ENCODE measurements at places on chromosomes 4 and X.
A peak's percentile ranks its signal among the peaks of the same experiment; 100 is the strongest.

DNA sequence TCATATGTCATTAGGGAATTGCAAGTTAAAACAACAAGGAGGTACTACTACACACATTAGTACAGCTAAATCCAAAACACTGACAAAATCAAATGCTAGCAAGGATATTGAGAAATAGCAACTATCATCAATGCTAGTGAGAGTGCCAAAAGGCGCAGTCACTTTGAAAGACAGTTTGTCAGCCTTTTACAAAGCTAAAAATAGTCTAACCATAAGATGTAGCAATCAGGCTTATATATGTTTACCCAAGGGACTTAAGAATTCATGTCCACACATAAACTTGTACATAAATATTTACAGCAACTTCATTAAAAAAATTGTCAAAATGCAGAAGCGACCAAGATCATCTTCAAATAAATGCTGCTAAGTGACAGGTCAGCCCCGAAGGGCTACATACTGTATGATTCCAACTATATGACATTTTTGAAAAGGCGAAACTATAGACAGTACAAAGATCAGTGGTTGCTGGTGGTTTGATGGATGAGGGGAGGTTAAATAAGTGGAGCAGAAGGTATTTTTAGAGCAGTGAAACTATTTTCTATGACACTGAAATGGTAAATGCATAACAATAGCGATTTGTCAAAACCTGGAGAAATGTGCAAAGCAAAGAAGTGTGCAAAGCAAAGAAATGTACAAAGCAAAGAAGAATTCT is 704.8 kb downstream of the ARAP2 start:
- no peak for DNase-seq

GRCh38 chr4:166039822-166040221 is 166.8 kb downstream of the TLL1 start:
- no peak for DNase-seq

- DNase-seq: no peak
Measured at GRCh38 chr4:147550626-147551246, 66.5 kb upstream of the TMEM184C start.

DNA sequence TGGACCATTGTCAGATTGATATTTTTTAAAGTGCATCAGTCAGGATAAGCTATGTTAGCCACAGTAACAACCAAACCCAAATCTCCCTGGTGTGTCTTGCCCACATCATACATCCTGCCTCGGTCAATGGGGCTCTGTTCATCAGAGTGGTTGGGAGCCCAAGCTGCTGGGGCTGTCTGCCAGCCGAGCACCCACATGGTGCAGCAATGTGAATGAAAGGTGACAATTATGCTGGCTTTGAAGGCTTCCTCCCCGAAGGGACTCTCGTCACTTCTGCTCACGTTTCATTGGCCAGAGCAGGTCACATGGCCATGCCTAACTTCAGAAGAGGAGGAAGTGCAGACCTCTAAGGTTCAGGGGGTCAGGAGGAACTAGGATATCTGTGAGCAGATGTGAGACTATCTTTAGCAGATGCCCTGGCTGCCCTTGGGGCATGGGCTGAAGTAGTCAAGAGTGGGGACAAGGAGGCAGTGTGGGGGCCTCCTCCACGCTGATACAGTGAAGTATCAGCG is 1.3 kb upstream of the JAKMIP1 start:
- DNase-seq: peak; percentile 66

- DNase-seq: no peak
Measured at GRCh38 chrX:21741364-21741763, 16.6 kb downstream of the SMPX start.

DNA sequence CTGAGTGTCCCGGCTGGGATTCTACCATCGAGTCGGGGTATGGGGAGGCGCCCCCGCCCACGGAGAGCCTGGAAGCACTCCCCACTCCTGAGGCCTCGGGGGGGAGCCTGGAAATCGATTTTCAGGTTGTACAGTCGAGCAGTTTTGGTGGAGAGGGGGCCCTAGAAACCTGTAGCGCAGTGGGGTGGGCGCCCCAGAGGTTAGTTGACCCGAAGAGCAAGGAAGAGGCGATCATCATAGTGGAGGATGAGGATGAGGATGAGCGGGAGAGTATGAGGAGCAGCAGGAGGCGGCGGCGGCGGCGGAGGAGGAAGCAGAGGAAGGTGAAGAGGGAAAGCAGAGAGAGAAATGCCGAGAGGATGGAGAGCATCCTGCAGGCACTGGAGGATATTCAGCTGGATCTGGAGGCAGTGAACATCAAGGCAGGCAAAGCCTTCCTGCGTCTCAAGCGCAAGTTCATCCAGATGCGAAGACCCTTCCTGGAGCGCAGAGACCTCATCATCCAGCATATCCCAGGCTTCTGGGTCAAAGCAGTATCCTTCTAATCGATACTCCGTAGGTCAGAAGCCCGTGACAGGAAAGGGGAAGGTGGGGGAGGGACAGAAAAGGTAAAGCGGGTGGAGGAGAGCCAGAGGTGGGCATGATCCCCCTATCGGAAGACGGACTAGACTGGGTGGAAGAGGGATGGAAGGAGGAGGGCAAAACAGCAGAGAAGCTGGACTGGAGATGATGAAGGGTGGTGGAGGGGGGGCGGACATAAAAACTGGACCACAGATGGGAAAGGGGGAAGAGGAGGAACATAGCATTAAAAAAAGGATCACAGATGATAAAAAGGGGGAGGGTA is 828 bp downstream of the TSPYL2 start:
- DNase-seq: no peak

- no peak for DNase-seq
Measured at GRCh38 chr4:87941537-87942392, 33.7 kb upstream of the SPP1 start.

GRCh38 chr4:72529148-72529822 is 39.7 kb downstream of the ADAMTS3 start:
- DNase-seq: no peak

DNA sequence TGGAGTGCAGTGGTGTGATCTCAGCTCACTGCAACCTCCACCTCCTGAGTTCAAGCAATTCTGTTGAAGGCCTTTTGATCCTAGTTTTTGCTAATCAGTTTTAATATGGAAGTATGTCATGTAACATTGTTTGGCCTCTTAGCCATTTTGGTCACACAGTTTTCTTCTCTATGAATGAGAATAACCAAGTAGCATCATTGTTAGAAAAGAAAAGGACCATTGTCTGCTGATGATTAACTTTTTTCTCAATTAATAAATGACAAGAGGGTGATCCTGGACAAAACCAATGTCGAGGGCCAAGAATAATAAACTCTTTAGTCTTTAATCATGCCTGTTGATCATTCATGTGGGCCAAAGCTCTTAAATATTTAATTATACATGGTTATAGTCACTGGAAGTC is 289.3 kb upstream of the MAGEB2 start:
- DNase-seq: no peak

DNA sequence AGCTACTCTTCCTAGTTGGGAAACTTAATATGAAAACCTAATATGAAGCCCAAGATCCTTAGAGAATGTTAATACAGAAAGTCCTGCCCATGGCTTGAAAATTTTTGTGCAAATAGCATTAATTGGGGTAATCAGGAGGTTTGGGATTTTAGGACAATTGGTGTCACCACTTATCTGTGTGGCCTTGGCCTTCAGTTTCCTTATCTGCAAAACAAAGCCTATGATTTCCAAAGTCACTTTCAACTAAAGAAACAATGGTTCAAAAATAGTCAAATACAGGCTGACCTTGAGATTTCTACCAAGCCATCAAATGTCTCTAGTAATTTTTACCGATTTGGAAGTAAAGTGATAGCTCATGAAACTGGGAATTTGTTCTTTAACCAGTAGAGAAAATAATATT is 40.2 kb upstream of the FAM9C start:
- no peak for DNase-seq

DNA sequence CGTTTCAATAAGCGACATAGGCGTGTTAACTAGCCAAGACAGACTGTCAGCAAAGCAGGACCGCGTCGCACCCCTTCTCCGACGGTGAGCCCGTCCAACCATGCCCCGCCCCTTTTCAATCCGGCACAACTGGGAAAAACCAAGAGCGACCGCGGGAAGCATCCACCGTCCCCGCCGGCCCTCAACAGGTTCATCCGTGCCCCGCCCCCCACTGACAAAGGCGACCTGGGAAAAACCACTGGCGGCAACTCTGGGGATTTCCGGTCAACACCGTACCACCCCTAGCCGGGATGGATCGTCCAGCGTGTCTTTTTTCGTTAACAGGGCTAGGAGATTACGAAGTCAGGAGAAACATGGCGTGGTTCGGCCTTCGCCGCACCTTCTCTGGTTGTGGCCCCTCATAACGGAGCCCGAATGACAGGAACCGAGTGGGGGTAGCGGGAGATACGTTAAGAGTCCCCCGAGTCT is 377 bp downstream of the TIMM17B start:
- peak; percentile 91 for DNase-seq

DNA sequence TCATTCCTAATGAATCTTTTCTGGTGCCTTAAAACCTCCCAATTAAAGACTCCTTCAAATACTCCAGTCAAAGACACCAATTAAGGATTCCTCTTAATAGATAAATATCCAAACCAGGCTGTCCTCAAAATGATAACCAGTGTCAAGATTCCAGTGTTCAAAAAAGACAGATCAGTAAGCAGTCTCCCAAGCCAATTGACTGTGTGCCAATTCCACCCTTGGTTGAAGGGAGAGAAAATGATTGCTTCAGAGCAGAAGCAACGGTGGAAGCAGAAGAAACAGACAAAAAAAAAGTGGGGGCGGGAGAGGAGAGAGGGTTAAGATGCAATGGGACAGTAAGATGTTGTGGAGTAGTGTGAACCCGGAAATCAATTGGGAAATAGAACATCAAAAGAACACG is 216.0 kb upstream of the FTHL17 start:
- DNase-seq: no peak

DNA sequence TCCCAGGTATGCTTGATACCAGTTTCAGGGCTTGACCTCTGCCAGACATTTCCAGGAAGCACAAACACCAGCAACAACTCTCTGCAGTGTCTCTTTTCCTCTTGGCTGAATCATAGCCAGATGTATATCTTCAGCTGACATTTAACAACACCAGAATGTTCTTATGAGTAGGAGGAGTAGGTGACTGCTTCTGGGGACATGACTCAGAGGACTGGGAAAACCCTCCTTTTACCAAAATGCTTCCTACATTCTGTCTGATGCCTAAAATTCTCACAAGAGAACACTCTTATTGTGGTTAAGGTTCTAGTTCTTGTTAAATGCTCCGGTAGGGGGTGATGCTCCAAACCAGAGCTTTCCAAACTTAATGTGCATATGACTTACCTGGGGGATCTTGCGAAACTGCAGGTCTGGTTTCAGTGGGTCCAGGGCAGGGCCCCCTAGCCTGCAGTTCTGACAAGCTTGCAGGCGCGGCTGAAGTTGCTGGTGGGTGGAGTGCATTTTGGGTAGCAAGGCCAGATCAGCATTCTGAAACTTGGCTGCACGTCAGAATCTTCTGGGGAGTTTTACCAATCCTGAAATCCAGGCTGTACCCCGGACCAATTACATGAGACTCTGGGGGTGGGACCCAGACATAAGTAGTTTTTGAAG is 329.3 kb upstream of the RPS6KA3 start:
- DNase-seq: no peak

GRCh38 chr4:68175562-68176155 is 46.0 kb upstream of the TMPRSS11F start:
- DNase-seq: no peak

DNA sequence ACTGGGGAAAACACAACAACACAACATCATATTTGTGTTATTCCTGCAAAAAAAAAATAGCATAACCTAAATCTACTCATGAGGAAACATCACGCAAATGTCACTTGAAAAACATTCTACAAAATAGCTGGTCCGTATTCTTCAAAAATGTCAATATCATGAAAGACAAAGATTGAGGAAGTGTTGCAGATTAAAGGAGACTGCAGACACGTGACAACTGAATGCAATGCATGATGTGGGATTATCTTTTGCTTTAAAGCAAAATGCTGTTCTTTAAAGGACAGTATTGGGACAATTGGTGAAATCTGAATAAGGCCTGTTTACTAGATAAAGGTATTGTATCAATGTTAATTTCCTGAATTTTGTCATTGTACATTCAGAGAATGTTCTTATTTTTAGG is 157.7 kb downstream of the SMIM20 start:
- no peak for DNase-seq

DNA sequence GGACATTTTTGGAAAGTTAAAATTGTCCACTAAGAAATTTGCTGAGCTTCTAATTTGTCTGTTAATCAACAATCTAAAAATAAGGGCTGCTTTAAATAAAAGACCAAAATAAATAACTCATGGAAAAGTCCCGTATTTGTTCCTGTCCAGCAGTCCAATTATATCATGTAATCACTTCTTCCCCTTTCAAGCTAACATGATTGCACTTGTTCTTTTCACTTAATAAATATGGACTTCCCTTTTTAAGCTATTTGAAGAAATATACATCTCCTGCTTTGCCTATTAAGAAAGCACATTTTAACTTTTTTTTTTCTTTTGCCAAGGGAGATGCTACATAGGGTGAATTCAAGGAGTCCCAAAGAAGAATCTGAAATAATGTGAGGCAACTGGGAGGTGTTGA is 55.6 kb upstream of the FRAS1 start:
- DNase-seq: no peak

DNA sequence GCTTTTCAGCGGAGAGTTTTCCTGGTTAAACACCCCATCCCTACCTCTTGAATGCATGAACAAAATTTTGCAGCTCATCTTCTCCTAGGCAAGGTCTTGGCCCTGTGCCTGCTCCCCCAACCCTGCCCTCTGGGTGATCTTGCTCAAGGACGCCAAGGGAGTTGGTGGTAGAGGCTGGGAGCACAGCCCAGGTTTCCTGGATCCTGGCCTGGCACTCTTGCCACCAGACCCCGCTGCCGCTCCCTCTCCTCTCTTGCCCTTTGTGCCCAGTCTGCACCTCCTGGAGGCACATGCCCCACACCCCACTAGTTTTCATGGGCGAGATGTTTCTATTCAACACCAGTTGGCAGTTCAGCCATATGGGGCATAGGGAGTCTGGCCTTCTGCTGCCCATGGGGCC is 37.3 kb downstream of the TSC22D3 start:
- no peak for DNase-seq

DNA sequence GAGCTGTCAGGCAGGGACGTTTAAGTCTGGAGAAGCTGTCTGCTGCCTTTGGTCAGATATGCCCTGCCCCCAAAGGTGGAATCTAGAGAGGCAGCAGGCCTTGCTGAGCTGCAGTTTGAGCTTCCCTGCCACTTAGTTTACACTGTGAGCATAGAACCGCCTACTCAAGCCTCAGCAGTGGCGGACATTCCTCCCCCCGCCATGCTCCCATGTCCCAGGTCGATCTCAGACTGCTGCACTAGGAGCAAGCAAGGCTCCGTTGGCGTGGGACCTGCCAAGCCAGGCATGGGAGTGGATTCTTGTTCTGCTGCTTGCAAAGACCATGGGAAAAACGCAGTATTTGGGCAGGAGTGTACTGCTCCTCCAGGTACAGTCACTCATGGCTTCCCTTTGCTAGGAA is 24.3 kb downstream of the PLK4 start:
- no peak for DNase-seq

- DNase-seq: no peak
Measured at GRCh38 chrX:3232262-3232923, 114.1 kb downstream of the MXRA5 start.

GRCh38 chr4:47071901-47072341 is 40.6 kb downstream of the GABRB1 start:
- DNase-seq: no peak

DNA sequence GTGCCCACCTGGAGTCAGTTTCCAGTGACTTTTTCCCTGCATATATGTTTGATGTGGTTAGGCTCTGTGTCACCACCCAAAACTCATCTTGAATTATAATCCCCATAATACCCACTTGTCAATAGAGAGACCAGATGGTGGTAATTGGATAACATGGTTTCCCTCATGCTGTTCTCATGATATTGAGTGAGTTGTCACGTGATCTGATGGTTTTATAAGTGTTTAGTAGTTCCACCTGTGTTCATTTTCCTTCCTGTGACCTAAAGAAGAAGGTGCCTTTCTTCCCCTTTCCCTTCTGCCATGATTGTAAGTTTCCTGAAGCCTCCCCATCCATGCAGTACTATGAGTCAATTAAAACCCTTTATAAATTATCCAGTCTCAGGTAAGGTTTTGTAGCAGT is 740.9 kb downstream of the ARAP2 start:
- no peak for DNase-seq

Data from posterior vena cava (tissue), 2 donors.